Esophagus mucosa (tissue), 1 donor: ENCODE measurements at places on chromosomes 6 and 20. TPM values are rescaled to one million over a fixed set of nuclear protein-coding genes. Genes with fewer than 3 reads are reported as not detected.

SCRT2 gene
- not detected for total RNA-seq

WASF1 gene
- total RNA-seq, result 6.0 TPM

- no peak for ATAC-seq
Measured at GRCh38 chr6:44468835-44469234, 81.3 kb downstream of the CDC5L start.

GRCh38 chr6:69090132-69090531 is 455.1 kb downstream of the ADGRB3 start:
- ATAC-seq, result no peak

GRCh38 chr6:155521719-155522118 is 66.1 kb upstream of the NOX3 start:
- no peak for ATAC-seq

DNA sequence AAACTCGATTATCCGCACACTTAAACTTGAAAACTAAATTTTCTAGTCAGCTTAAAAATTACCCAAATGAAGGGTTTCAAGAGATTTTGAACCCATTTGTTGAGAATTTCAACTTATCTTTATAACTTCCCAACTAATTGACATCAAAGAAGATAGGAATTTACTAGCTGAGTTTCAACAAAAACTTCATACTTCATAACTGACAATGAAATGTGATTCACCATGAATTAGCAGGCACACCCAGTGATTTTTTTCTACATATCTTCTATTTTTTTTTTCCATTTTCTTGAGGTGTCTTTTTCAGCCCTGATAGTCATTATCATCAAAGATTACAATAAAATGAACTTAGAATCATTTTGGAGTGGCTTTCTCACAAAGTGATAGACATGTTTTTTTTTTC is 26.7 kb downstream of the TNFAIP3 start:
- no peak for ATAC-seq

DNA sequence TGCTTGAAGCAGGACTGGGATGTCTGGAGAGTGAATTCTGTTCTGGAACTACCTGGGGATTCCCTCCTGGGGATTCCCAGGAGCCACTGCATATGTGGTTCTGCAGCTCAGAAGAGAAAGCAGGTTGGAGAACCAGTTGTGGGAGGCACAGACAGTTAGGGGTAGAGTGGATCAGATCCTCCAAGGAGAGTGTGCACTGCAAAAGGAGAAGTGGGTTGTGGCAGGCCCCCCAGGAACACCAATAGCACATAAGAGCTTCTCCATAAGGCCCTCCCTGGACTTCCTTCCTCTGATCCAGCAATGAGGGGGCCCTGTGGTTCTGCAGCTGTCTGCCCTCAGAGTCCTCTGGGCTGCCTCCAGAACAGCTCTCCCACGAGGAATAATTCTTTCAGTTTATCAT is 369.2 kb upstream of the CNR1 start:
- no peak for ATAC-seq

DNA sequence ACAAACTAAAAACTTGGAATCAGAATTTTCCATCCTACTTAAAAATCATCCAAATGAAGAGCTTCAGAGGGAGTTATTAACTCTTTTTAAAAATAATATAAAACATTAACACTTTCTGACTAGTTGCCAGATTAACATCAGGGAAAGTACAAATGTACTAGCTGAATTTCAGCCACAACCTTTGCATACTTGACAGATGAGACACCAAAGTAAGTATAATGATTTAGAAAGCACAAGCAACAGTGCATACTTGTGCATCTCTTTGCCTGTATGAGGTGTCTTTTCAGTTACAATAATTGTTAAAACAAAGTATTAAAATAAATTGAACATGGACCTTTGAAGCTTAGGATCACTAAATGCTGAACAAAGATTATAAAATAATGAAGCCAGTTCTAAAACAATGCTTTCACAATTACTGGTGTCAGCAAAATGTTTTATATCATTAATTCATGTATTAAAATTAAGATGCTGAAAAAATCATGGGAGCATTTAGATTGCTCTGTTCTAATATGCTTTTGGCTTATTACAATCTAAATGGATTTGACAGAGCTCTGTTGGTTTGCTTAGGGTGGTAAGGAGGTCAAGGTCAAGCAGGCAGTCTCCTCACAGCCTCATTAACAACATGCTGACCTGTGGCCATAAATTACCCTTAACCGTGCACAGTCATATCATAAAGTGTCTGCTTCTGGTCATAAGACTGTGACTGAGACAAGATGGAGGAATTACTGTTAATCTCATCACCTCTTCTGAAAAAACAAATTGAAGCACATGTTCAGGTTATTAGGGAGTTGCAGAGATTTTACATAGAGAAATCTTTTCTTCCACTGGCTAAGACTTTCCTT is 15.1 kb downstream of the RNF217 start:
- no peak for ATAC-seq

DNA sequence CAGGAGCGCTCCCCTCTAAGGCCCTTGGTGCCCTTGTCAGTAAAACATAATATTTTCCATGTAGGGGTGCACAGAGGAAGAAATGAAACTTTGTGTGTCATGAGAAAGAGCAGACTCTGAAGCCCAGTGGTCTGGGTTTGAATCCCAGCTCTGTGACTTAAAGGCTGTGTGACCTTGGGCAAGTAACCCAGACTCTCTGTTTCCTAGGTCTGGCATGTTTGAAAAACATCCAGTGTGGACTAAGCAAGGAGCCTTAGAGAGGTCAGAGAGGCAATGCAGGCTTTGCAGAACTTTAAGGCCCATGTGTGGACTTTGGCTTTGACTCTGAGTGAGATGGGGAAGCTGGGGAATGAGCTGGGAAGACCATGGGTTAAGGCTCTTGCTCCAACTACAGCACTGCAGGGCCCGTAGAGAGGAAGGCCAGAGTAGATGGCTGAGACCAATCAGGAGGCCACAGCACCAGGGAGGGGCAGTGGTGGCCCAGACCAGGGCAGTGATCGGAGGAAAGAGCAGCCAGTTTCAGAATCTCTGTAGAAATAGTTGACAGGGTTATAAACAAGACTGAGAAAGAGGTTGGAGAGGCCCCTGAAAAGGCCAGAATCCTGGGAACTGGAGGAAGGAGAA is 18.2 kb downstream of the ADA start:
- no peak for ATAC-seq

DNA sequence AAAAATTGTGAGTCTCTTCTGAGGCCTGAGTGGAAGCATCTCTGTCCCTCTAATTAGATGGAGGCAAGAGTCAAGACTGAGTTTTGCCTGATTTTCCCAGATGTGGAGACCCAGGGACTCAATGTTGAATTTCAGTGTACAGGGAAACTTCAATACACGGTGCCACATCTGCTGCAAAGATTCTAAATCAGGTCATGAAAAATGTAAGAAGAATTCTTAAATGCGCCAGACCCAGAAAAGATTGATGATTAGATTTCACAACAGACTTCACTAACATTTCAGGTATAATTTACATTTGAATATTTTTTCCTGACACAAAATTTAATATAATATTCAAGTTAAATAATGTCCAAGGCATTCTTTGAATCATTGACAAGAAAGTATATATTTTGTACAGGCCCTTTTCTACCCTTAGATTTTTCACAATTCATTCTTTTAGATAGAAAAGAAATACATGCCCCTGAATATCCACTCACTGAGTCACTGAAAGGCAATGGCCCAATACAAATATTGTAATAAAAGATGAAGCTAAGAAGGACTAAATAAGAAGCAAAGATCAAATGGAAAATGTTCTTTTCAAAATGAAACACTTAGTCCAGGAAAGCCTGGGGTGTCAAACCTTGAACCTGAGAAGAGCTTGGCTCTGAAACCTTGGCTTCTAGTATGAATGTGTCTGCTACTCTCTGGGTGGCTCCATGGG is 18.2 kb upstream of the HDGFL1 start:
- no peak for ATAC-seq

CARMIL1 gene
- 18.2 TPM for total RNA-seq
